ENCODE measurements at places on chromosomes 2 and 18. TPM values are rescaled to one million over a fixed set of nuclear protein-coding genes. Genes with fewer than 3 reads are reported as not detected.

Gene POMC
- 0.63 TPM for total RNA-seq

Gene MOCOS
- 0.13 TPM for total RNA-seq

Gene SLC16A14
- 0.25 TPM for total RNA-seq

Gene CPS1
- 0.51 TPM for total RNA-seq

Gene CHRND
- not detected for total RNA-seq
